Cerebellar nuclear complex (tissue), 1 donor: ENCODE measurements at places on chromosomes 3 and 15.

GRCh38 chr3:4565809-4566501 lies 72.8 kb downstream of the ITPR1 start:
- no peak for DNase-seq

DNA sequence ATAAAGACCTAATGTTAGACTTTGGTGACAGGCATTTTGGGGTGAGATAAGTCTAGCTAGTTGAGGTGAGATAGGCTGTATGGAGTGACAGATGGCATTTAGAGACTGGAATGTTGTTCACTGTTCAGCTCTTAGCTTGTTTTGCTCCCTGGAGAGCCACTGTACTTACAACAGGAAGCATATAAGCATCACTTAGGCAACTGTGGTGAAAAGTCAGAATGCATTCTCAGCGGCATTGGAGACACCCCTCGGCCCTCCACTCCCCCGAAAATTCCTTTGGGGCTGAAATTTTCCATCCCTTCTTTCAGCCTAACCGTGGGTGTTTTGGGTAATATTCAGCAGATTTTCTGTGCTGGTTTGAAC lies 73.4 kb downstream of the SLCO3A1 start:
- no peak for DNase-seq

DNA sequence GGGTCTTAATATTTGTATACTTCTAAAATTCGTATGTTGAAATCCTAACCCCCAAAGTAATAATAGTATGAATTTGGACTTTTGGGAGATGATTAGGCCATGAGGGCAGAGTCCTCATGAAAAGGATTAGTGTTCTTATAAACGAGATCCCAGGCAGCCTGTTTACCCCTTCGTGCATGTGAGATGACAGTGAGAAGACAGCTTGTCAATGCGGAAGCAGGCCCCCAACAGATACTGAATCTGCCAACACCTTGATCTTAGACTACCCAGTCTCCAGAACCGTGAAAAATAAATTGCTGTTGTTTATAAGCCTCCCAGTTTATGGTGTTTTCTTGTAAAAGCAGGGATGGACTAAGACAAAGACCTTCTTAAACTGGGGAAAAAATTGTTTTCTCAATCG lies 714.2 kb downstream of the SI start:
- DNase-seq = no peak

DNA sequence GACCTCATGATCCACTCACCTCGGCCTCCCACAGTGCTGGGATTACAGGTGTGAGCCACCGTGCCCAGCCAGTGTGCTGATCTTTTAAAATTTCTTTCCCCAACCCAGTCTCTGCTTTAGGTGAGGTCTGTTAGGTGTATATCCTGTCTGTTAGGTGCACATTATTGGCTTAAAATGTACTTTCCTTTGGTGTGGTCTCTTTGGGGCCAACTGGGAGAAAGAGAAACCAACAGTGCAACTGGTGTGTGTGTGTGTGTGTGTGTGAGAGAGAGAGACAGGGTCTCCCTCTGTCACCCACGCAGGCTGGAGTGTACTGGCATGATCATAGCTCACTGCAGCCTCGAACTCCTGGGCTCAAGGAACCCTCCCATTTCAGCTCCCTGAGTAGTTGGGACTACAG lies 50.3 kb upstream of the GNB5 start:
- DNase-seq = no peak

- DNase-seq = no peak
Observed at GRCh38 chr3:9147896-9148266, 101.6 kb downstream of the SRGAP3 start.

DNA sequence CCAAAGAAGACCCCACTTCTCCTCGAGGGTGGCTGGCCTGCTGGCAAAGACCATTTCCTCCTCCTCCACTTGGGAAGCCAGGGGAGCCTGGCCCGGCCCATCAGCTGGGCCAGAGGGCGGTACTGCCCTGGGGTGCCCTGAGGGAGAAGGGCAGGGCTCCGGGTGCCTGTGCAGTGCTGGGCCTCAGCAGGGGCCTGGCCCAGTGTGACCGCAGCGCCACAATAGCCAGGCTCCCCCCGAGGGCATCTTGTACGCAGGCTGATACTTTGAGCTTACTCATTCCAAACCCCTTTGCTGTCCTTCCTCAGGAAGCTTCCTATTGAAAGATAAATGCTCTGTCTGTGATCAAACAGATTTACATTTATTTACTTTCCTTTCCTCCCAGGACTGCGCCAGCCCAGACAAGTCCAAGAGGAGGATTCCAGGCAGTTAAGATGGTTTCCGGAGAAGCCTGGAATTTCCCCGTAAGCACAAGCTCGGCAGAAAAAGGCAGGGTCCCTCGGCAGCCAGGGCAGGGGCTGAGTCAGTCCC lies 240.1 kb downstream of the XXYLT1 start:
- DNase-seq = no peak

DNA sequence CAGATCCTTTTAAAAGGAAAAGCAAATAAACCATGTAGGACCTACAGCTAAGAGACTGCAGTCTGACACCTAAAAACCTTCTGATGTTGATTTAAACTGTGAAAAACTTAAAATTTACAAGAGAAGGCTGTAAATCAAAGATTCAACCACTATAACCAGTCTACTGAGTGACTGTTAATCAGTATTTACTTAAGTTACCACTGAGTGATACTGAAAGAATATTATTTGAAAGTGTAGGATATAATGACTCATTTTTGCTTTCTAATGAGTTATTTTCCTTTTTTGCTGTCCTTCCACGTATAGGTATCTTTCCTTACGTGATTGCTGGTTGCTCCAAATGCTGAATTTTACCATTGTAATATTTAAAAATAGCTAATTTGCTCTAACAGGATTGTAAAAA lies 44.6 kb downstream of the RFX7 start:
- no peak for DNase-seq
